C1 segment of cervical spinal cord (tissue), 14 donors: ENCODE measurements at places on chromosomes 16 and 17.

- DNase-seq, result no peak
Observed at GRCh38 chr17:73503560-73503959, 140.7 kb downstream of the SDK2 start.

DNA sequence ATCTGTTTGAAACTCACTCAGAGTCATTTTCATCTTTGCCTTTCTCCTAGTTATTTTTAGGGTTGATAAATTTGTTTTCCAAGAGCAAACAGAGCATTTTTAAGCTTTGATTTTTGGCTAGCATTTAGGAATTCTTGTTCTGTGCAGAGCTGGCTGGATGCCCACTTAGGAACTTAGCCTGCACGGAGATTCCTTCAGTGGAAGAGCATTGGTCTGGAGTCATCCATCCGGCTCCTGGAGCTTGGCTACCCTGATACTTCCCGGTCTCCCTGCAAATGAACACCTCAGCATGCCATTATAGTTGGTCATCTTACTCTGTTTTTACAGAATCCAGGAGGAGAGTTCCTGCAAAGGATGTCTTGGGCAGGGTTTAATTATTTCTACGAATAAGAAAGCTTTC, 57.1 kb downstream of the SPECC1 start:
- DNase-seq, result no peak

GRCh38 chr16:9706217-9706836, 475.9 kb downstream of the GRIN2A start:
- no peak for DNase-seq

GRCh38 chr17:7413346-7413985, 5.8 kb downstream of the NLGN2 start:
- no peak for DNase-seq

GRCh38 chr16:87323727-87324410, 6.7 kb upstream of the C16orf95 start:
- no peak for DNase-seq

DNA sequence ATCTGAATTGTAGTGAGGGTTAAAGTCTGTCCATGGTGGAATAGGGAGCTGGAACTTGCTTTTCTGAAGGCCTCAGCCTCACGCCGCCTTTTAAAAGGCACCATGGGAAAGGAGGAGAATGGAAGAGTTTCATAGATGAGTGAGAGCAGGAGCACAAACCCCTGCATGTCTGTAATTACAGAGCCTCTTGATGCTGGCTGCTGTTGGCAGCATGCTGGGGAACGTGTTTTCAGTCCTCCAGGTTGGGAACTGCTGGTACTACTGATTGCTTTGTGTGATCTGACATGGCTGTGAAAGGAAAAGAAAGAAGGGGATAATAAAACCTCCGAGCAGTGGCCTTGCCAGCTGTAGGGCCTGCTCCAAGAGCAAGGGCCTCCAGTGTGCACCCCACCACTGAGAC, 16.8 kb upstream of the DYNLL2 start:
- DNase-seq, result no peak

GRCh38 chr17:48990882-48991357, 6.3 kb upstream of the IGF2BP1 start:
- no peak for DNase-seq

GRCh38 chr16:78705694-78706093, 606.2 kb downstream of the WWOX start:
- DNase-seq, result no peak

DNA sequence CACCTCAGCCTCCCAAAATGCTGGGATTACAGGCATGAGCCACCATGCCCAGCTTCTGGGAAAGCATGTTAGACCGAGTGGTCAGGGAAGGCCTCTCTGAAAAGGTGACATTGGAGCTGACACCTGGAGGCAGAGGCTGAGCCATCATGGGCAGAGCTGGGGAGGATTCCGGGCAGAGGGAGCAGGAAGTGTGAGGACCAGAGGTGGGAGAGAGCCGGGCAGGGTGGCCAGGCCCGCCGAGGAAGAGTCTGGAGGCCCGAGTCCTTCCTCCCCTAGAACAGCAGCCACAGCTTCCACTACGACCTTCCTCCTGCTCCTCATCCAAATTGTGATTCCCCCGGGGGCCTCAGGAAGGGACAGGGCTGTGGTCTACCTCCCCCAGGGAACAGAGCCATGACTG, 74.7 kb downstream of the COG7 start:
- DNase-seq, result no peak

DNA sequence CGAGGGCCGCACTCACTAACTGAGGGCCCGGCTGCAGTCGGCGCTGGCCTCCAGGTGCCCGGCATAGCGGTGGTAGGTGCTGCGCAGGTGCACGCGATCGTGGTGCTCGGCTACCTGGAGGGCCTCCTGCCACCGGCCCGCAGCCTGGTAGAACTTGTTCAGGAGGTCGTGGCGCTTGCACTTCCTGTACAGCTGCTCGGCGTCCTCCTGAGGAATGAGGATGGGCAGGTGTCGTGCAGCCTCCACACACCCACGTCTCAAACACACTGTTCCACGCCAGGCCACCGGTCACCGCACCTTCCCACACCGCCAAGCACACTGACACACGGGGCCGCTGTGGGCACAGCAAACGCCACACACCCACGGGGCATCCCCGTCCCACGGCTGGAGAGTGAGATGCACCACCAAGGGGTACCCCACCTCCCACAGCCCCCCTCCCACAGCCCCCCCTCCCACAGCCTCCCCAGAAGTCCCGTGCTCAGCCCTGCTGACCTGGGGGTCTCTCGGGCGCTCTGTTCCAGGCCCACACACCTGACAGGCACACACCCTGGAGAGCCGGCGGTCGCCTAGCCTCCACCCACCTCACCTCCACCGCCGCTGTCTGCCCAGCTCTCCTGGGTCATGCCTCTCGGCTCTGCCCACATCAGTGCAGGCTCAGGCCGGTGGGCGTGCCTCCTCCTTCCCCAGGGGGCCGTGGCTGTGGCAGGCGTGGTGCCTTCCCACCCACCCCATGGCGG, 7.4 kb upstream of the TMEM204 start:
- no peak for DNase-seq

- DNase-seq, result no peak
Observed at GRCh38 chr17:58047376-58048150, 35.7 kb upstream of the DYNLL2 start.

GRCh38 chr17:40541060-40541872, 24.0 kb downstream of the CCR7 start:
- DNase-seq, result no peak

DNA sequence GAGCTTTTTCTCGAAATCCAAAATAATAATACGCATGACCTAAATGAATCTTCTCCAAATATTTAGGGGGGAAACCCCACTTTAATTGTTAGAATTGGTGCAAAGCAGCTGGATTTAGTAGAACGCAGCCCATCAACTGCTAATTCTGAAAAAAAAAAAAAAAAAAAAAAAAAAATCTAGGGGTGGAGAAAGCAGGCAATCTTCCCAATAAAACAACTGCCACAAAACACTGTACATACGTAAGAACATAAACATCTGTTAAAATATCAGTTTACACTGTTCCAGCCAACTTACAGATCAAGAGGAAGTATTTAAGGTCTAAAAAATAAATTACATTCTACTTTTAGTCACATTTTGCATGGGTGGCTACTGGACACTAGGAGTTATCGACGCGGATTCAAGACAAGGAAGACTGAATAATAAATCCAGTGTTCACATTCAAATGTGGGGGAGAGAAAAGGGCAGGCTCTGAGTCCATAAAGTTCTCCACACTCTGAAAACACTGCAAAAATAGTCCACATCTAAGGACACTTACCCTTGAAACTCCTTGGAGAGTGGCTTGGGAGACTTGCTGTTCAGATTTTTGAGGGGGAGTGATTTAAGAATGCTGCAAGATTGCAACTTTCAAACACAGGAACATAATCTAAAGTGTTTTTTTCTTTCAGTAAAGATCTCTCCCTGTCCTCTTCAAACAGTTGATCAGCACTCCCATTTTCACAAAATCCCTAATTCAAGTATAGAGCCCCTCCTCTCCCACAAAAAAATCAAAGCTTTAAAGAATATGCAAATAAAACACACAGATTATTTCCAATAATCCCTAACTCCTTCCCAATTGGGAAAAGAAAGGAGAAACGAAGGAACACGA, 1.3 kb downstream of the APPBP2 start:
- DNase-seq, result no peak

DNA sequence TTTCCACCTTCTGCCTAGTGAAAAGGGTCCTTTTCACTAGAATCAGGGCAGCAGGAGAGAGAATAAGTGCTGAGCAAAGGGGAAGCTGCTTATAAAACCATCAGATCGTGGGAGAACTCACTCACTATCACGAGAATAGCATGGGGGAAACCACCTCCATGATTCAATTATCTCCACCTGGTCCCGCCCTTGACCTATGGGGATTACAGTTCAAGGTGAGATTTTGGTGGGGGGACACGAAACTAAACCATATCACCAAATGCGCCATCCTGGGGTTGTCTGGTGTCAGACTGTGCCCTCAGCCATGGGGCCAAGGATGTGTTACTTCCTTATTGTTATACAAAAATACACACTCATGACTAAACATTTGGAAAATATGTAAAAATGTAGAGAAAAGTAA, 10.4 kb upstream of the KATNB1 start:
- no peak for DNase-seq

- no peak for DNase-seq
Observed at GRCh38 chr17:40588552-40588951, 23.3 kb upstream of the CCR7 start.

DNA sequence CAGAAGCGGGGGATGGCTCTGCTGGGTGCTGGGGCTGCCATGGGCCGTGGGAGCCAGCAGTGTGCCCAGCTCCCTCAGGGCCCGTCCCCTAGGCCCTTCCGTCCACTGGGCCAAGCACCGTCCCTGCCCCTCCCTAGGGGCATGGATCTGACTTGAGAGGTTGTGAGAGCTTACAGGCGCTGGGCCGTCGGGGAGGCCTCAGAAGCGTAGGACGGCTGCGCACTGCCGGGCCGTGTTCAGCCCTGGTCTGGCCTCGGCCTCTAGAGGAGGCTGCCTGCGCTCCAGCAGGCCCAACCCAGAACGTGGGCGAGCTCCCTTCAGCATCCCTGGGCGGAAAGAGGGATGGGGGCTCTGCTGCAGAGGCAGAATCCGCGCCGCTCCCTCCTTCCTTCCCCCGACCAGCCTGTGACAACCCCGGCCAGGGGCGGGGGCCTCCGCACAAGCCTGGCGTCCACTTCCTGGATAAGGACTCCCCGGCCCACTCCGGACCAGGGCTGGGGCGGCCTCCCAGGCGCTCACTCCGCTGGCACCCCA, 685 bp upstream of the MPG start:
- no peak for DNase-seq

- no peak for DNase-seq
Observed at GRCh38 chr16:84660973-84661372, 12.7 kb downstream of the KLHL36 start.

DNA sequence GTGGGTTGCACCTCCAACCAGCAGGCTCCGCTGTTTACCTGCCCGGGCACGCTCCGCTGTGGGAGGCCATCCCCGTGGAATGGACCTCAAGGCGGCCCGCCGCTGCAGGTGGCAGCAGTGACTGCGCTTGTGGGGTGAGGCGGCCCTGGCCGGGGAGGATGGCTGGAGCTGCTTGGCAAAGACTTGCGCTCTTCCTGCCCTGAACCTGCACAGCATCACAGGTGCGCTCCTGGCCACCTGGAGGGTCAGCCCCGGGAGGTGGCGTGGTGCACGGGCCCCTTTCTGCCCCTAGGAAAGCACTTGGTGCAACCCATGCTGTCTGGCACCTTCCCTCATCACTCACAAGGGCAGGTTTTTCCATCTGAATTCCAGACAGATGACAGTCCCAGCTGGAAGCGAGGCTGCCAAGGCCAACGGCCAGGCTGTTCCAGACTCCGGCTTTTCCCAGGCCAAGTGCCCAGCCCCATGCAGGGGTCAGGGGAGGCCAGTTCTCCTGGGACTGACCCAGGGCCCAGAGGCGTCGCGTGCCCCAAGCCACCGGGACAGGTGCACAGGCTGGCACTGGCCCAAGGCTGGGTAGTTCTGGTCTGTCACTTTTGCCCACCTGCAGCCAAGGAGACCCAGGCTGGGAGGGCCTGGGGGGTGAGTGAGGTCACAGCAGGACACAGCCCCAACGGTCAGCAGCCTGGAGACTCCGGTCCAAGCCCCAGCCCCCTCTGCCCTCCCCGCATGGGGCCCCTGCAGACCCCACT, 13.3 kb downstream of the UTS2R start:
- no peak for DNase-seq

DNA sequence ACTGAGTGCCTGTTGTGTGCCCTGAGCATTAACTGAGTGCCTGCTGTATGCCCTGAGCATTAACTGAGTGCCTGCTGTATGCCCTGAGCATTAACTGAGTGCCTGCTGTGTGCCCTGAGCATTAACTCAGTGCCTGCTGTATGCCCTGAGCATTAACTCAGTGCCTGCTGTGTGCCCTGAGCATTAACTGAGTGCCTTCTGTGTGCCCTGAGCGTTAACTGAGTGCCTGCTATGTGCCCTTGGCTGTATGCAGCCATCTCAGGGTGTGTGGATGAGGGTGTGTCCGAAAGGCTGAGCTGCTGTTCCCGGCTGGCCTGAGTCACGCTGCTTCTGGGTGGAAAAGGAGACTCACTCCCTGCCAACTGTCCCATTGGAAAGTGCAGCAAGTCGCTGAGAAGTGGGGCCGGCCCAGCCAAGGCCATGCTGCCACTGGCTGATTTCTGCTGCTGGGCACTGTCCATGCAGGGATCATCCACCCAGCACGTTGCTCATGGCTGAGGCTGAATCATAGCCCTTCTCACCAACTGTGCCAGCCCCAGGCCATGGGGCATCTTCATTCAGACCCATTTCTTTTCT, 113.8 kb downstream of the OR1D5 start:
- DNase-seq, result no peak

- DNase-seq, result peak; percentile 3
Observed at GRCh38 chr16:7405166-7405565, 72.5 kb downstream of the RBFOX1 start.

- DNase-seq, result no peak
Observed at GRCh38 chr17:81354252-81354953, 40.9 kb upstream of the BAHCC1 start.

DNA sequence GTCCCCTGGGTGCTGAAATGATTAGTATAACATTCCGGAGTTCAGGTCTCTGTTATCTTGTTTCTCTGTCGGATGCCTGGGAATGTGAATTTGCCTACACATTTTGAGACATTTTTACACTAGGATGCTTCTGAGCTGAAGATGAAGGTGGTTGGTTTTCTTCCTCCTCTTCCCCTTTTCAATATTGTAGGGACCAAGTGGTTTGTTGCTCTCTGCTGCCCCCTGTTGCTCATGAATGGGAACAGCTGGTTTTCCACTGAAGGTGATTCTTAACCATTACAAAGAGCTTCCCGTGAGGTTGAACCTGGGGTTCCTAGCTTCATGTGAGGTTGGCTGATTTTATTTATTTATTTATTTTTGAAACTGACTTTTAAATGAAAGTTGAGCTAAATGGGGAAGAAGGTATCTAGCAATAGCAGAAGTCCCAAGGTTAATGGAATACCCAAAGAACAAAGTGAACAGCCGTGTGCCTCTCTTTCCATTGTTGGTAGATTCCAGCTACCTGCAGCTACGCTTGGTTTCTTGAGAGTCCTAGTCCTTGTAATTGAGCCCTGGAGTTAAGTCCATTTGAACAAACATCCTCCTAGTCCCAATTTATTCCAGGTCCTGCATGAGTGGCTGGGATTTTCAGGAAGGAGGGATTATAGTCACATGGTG, 983.9 kb upstream of the EEF2KMT start:
- DNase-seq, result no peak

- no peak for DNase-seq
Observed at GRCh38 chr17:68307443-68307842, 16.1 kb downstream of the ARSG start.
